ENCODE measurements at places on chromosomes 7 and 10. TPM values are rescaled to one million over a fixed set of nuclear protein-coding genes. Genes with fewer than 3 reads are reported as not detected.

- DNase-seq: no peak
Measured at GRCh38 chr10:107611115-107611514, 446.6 kb upstream of the SORCS1 start.

- no peak for DNase-seq
Measured at GRCh38 chr7:77254915-77255314, 55.3 kb upstream of the FGL2 start.

DNA sequence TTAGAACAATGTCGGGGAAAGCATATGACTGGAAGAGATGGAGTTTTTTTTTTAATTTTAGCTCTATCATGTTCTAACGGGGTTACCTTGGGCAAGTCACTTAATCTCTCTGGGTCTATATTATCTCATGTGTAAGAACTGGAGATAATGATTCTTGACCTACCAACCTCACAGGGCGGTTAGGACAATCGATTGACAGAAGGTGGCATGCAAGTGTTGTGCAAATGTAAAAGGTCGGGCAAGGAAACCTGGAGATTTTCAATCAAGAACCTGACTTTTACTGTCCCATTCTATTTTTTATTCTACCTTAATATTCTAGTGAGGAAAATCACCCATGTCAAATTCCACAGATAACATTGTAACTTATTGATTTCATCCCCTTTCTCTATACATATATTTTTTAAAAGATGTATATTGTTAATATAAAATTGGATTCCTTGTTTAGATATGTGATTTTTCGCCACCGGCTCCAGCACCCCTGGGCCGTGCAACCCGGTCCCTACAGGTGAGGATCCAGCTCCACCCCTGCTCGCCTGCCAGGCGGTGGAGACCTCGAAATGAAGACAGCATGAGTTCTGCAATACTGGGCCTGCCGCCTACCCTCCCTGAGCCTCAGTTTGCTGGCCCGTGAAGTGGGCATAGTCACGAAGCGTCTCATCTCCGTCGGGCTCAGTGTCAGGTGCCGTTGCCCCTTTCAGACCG, 497.6 kb upstream of the PHF14 start:
- no peak for DNase-seq

DNA sequence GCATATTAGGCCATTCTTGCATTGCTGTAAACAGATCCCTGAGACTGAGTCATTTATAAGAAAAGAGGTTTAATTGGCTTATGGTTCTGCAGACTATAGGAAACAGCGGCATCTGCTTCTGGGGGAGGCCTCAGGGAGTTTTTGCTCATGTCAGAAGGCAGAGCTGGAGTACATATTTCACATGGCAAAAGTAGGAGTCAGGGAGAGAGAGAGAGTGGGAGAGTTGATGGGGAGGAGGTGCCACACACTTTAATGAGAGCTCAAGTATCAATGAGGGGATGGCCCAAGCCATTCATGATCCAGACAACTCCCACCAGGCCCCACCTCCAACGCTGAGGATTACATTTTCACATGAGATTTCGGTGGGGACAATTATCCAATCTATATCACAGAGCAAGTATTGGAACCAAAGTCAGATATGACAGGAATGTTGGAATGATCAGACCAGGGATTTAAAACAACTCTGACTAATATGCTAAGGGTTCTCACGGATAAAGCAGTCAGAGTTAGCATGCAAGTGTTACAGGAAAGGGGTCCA, 795.3 kb upstream of the CELF2 start:
- no peak for DNase-seq

CFAP70 gene
- 0.72 TPM for total RNA-seq

GRCh38 chr10:130750441-130750840, 561.1 kb downstream of the TCERG1L start:
- no peak for DNase-seq

- no peak for DNase-seq
Measured at GRCh38 chr7:109094-109493, 83.3 kb upstream of the FAM20C start.

AHCYL2 gene
- total RNA-seq: 397 TPM

DNA sequence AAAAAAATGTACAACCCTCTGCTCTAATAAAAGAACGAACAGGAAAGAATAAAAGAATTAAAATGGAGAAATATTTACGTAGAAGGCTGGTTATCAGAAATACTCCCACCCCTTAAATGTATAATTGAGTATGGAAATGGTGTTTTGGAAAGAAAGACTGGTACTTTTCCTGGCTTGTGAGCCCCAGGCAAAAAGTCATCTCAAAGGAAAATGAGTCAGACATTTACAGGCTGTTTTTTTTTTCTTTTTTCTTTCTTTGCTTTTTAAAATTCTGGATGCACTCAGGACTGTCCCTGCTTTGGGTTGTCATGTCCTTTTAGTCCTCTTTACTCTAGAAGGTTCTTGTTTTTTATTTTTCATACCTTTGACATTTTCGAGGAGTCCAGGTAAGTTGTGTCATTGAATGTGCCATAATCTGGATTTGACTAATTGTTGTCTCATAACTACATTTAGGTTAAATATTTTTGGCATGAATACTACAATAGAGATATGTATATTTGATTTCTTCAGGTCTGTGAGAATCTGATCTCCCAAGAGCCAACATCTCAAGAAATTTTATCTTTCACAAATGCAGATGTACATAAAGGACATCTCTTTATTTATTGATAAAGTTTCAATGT, 313.0 kb upstream of the GLI3 start:
- DNase-seq: no peak

DNA sequence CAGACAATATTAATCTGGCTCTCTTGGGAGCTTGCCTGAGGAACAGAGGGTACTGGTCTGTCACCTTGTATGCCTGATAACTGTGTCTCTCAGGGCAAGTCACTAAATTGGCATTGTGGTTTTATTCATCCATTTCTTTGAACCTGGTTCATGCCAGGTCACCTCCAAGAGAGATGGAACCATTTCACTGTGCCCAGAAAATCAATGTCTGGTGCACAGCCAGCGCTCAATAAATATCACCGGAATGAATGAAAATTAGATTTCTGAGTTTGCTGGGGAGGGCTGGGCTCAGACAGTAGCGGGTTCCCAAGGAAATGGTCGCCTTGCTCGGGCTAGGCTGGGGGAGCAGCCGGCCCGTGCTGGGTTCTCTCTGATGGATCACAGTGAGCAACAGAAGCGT, 64.1 kb upstream of the BAIAP2L1 start:
- no peak for DNase-seq

PLEKHS1 gene
- total RNA-seq: 0.84 TPM

- no peak for DNase-seq
Measured at GRCh38 chr10:32851301-32851700, 106.7 kb downstream of the ITGB1 start.

SLC13A1 gene
- total RNA-seq: 0.40 TPM

- peak; percentile 32 for DNase-seq
Measured at GRCh38 chr7:39950473-39951225, 593 bp downstream of the CDK13 start.

GRCh38 chr10:10975647-10976046, 42.0 kb upstream of the CELF2 start:
- no peak for DNase-seq

DNA sequence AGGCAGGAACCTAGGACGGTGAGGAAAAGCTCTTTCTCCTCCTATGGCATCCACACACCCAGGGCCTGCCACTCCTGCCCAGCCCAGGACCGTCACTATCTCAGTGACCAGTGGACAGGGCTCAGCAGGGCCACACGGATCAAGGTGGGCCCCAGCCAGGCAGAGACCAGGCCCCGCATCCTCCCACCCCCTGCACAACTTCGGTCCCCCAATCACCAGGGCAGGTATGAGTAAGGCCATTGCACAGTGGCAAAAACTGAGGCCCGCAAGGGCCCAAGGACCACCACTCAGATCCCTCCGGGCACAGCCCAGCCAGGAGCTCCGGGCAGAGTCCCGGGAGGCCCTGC, 30.3 kb downstream of the OAT start:
- DNase-seq: no peak

DNA sequence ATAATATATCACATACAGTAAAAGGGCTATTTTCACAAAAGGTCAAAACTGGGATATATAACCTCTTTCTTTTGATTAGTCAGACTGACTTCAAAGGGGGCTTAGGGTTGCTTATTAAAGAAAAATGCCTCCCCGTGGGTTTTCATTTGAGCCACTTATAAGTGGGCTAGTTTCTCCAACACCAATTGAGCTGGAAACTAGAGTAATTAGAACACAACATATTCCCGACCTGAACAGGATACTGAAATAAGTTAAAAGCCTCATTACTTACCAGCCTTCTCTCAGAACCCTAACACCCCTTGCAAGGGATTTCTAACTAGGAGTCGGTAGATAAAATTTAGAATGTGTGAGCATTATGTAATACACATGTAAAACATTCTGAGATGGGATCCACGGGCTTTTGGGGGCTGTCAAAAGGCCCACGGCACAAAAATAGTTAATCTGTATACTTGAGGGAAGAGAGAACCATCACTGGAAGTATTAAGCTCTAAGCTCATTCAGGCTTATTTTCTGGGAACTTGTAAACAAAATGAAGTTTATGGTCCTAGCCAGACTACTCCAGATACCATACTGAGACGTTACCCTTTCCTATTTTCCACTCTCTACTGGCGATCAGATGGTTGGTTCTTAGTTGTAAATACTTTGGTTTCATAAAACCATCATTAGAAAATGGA, 29.3 kb upstream of the KMT2E start:
- DNase-seq: no peak

GRCh38 chr7:261341-262250, 28.4 kb upstream of the FOXL3 start:
- DNase-seq: no peak

DNA sequence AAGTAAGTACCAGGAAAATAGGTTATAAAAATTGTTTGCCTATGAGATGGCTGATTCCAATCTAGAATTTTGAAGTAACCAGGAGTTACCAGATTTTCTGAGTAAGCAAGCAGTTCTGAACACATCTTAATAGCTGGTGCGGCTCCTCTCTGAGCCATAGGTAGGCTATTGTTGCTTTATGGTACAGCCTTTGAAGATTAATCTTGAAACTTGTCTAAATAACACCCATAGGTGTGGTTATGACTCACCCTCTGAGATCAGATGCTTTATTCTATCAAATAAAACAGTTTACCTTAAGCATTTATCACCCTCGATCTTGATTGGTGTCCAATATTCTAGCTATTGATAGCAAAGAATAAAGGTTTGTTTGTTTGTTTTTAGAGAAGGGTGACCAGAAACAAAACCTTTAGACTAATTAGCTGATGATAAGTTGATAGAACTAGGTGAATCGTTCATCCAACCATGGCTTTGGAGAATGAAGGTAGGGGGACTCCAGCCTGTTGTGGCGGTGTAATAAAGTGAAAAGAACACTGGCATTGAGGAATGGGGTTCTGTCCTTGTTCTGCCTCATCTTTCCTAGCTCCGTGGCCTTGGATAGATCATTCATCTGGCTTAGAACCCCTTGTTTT, 72.2 kb downstream of the VTI1A start:
- peak; percentile 29 for DNase-seq

DNA sequence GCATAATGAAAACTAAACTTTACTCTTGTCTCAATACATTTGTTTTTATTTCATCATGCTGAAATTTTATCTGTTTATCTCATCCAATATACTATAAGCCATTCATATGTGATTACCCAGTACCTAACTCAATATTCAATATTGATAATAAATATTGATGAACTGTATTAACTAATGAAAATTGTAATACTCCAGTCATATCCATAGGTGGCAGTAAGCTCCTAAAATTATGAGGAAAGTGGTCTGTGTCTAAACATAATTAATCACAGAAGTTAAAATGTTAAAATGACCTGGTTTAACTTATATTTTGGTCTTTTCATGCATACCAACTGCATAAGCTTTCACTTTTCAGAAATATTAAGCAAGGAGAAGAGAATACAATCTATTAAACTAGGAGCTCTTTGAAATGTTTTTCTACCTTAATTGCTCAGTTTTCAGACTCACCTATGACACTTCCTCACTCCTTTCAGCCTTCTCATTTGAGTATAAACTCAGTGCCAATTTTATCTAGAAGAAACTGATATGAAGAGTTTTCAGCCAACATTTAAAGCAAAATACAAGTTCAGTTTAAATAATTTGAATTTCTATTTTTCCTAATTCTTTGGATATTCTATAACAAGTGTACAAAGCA, 30.5 kb upstream of the VWDE start:
- no peak for DNase-seq

- DNase-seq: peak; percentile 72
Measured at GRCh38 chr7:2670720-2671391, 17.1 kb upstream of the AMZ1 start.

GRCh38 chr7:461117-461452, 58.6 kb downstream of the PDGFA start:
- DNase-seq: no peak

GRCh38 chr10:79472951-79473350, 27.5 kb upstream of the ZCCHC24 start:
- no peak for DNase-seq

GRCh38 chr10:98446151-98446660, 529 bp downstream of the HPS1 start:
- DNase-seq: peak; percentile 35

NPC1L1 gene
- 0.11 TPM for total RNA-seq

DNA sequence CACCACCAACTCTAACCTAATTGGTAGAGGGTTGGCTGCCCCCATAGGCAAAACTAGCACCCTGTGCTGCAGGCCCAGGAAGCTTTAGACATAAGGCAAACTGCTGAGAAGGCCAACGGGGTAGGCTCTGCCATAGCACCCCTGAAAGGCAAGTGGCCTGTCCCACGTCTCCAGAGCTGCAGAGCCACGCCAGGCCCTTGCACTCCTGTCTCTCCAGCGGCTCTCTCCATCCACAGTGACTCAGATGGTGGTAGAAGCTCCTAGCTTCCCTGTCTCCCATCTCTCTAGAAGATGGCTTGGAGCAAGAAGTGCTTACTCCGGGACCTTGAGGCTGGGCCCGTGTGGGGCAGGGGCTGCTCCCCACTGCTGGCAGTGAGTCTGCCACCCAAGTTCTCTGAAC, 310.6 kb upstream of the ZMIZ1 start:
- DNase-seq: no peak

ADGRA1 gene
- not detected for total RNA-seq

- no peak for DNase-seq
Measured at GRCh38 chr7:82542665-82543064, 99.1 kb upstream of the CACNA2D1 start.

AKR1C1 gene
- total RNA-seq: 13.0 TPM
